Activated T-cell treated with anti-CD3 and anti-CD28 coated beads, Interleukin-2, amount 50 U/mL, for 72 hours (primary cell): ENCODE measurements at places on chromosomes 7 and 10.

GRCh38 chr10:101272229-101272868, 43.1 kb upstream of the LBX1 start:
- peak; percentile 67 for DNase-seq

- no peak for DNase-seq
These were observed 11.3 kb downstream of the MRPS33 start for GRCh38 chr7:141003172-141004065.

- peak; percentile 41 for DNase-seq
These were observed 1.0 kb upstream of the PILRA start for GRCh38 chr7:100372256-100372655.

DNA sequence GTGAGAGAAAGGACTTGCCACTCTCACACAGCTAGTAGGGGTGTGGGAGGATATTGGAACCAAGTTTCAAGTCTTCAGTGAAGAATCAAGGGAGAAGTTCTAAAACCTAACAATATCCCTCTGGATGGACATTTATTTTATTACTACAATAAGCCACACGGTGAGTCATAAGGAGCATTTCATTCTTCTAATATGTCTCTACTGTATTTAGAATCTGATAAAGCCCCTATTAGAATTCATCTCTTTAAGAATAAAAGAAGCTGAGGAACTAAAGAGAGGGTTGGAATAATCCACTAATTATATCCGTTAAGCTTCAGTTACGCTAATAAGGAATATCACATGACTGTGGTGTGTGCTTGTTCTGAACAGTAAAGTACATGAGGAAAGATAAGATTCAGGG, 40.9 kb upstream of the ATRNL1 start:
- no peak for DNase-seq

DNA sequence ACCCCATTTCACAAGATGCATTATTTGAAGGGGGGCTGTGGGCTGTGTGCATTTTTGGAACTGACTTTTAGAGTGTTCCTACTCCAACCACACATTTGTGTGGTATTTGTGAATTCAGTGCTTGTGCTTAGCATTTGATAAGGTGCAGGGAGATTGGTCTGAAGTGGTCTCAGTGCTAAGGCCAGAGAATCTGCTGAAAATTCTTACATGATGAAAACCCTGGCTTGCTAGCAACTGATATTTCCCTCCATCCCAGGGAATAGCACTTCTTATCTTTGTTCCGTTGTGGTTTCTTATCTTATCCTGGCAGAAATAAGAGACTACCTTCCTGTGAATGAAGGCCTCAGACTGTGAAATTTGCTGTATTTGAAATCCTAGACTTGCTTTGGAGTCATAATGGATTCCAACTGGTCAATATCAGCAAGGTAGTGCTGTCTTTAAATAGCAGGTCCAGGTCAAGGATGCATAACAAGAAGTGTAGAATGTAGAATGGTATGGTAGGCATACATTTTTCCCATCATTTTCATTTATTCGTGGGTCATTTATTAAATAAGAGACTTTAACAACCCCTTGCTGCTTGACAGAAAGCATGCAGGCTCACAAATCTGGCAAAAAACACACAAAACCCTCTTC, 986.9 kb downstream of the REEP3 start:
- no peak for DNase-seq

GRCh38 chr10:4390219-4390618, 435.8 kb upstream of the AKR1E2 start:
- no peak for DNase-seq

DNA sequence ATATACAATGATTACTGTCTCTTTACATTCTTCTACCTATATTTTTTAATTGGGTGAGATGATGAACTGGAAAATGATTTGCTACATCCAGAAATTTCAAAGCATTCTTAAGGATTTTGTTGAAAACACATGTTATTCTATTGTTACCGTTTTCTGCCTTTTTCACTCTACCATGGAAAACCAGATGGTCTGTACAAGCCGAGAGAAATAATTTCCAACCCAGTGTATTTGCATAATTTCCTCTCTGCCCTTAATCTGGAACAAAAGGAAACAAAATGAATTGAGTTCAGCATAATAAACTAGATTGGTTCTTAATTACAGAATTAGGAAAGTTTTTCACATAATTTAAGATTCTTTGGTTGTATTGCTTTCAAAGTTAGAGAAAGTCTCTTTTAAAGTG, 211.2 kb downstream of the CACNB2 start:
- no peak for DNase-seq

- no peak for DNase-seq
These were observed 14.3 kb downstream of the CEP41 start for GRCh38 chr7:130426564-130426963.

- no peak for DNase-seq
These were observed 80.8 kb upstream of the SH2B2 start for GRCh38 chr7:102205915-102206314.

DNA sequence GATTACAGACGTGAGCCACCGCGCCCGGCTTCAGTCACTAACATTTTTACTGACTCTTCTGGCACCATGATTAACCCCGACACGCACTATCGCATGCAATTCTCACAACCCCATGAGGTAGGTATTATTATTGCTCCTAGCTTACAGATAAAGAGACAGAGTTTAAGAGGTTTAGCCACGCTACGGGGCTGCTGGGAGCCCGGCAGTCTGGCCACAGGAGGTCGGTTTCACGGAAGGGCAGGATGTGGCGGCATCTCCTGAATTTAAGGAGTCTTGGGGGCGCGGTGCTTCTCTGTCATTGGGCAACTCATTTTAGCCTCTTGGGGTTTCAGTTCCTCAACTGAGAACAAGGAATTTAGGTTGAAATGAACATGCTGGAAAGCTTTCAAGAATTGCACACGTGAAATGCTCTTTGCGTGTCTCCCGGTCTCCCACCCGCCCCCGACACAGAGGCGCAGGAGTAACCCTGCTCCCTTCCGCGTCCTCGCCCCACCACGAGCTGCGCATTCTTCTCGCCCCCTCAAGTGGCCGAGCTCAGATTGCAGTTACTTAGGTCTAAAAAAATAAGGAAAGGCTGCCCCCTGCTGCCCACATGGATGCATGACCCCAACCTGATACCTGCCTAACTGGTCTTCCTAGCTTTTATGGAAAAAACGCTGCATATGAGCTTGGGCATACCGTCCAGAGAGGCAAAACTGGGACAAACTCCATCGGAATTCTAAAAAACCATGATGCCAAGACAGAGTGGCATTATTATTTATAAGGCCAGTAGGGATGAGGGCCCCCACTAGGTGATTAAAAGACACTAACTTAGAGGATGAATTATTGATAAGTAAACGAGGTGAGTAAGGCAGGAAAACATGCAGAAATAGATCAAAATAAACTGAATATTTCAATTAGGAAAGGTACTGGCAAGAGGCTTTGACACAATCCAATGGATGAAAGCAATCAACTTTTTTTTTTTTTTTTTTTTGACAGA, 12.4 kb downstream of the PRSS2 start:
- DNase-seq, result peak; percentile 76

- no peak for DNase-seq
These were observed 21.9 kb upstream of the CFAP46 start for GRCh38 chr10:132964231-132964630.
